IPS-NIHi11 (cell line): ENCODE measurements at places on chromosomes 12 and 14.

- DNase-seq = no peak
These were observed 389.1 kb downstream of the AACS start for GRCh38 chr12:125454291-125454690.

DNA sequence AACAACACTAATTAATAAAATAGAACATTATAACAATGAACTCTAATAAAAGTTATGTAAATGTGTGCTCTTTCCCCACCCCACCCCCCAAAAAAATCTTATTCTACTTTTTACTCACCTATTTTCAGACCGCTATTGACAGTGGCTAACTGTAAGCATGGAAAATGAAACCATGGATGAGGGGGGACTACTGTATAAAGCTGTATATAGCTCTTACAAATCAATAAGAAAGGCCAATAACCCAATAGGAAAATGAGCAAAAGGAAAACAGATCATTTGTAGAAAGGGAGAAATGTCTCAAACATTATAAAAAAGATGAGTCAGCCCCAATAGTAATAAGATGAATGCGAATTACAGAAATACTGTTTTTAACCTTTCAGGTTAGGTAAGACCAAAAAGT lies 27.4 kb downstream of the YEATS4 start:
- DNase-seq = no peak

DNA sequence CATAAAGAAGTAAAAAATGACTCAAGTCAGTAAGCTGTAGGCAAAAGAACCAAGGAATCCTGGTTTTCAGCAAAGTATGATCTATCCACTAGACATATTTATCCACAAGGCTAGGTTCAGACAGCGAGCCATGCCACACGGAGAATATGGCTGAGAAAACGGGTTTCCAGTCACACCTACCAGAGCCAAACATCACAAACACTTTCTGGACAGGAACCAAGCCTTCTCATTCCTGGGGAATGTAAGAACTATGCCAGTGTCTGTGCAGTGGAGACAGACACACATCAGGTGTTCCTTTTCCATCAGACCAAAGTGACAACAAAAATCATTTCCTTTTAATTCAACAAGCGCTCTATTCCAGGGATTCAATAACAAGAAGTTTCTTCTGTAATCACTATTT lies 41.1 kb downstream of the AREL1 start:
- DNase-seq = no peak

DNA sequence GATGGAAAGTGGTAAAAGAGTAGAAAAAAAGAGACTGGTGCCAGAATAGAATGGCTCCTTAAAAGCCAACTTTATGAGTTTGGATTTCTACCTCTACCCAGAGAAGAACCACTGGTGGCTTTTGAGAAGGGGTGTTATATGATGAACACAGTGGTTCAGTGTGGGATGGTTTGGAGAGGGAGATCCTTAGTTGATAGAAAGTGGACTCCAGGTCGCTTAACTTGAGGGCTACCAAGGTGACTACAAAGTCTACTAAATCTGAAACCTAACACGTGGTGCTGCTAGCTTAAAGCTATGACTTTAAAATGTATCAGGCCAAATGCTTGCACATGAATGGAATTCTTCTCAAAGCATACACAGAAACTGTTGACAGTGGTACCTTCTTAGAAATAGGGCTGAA lies 8.4 kb downstream of the SPTB start:
- DNase-seq = no peak

- DNase-seq = no peak
These were observed 154.4 kb downstream of the FUT8 start for GRCh38 chr14:65566820-65567522.

GRCh38 chr14:102164965-102165364 lies 25.3 kb downstream of the WDR20 start:
- DNase-seq = no peak

- DNase-seq = no peak
These were observed 792.3 kb downstream of the TMEM121 start for GRCh38 chr14:106318700-106319099.

DNA sequence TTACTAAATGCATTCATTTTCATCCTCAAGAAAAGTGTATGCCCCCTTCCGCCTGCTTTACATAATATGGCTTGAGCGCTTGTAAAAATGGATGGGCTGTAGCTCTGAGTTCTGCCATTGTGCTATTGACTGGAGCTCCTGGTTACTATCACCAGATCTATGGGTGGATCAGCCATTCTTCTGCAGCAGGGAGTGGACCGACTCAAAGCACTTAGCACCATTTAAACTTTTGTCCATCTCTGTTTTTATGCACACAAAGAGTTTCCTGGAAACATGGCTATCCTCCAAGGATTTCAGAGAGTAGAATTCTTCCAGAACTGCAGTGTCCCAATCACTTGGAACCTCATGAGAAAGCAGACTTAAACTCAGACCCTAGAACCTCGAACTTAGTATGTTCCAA lies 4.5 kb upstream of the NUMB start:
- DNase-seq = no peak

DNA sequence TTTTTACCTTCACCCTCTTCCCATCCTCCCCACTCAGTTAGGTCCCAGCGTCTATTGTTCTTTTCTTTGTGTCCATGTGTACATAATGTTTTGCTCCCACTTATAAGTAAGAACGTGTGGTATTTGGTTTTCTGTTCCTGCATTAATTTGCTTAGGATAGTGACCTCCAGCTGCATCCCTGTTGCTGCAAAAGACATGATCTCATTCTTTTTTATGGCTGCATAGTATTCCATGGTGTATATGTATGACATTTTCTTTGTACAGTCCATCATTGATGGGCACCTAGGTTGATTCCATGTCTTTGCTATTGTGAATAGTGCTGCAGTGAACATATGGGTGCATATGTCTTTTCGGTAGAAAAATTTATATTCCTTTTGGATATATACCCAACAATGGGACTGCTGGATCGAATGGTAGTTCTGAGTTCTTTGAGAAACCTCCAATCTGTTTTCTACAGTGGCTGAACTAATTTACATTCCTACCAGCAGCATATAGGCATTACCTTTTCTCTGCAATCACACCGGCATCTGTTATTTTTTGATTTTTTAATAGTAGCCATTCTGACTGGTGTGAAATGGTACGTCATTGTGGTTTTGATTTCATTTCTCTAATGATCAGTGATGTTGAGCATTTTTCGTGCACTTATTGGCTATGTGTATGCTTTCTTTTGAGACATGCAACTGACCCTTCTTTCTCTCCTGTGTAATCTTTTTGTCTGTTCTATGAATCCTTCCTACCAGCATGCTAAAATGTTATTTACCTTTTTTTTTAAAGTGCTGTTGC lies 279.7 kb upstream of the AMIGO2 start:
- DNase-seq = no peak

DNA sequence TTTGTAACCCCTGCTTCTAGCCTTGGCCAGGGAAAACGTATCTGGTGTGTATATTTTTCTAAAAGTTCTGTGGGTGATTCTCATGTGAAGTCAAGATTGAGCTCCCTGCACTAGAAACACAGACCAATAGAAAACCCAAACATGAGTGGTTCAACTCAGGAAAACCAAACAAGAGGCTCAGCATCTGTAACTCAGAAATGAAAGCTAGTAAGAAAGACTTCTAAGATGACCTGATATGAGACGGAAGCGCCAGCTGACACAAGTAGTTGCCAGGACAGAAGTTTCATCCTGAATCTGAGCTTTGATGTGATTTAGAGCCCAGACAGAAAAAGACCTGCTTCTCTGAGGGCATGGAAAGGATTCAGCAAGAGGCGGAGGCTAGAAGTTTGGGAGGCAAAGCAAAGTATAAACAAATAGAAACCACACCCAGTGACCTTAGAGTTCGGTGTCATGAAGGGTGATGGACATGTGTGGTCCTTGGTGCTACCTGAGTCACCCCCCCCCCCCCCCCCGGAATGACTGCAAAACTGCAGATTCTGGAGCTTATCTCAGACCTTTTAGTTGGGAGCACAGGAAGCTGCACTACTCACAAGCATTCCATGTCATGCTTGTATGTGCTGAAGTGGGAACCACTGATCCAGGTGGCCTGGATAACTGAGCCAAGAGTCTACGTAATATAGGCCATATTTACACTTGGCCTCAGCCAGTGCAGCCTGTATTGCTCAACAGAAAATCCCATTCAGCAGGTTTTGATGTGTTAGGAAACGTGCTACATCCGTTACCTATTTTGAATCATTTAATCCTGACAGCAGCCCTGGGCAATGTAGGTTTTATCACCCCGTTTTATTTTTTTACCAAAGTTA lies 191.3 kb downstream of the ANO6 start:
- no peak for DNase-seq

- DNase-seq = no peak
These were observed 177.6 kb downstream of the C12orf75 start for GRCh38 chr12:105508096-105508495.

- no peak for DNase-seq
These were observed 3.0 kb upstream of the ZC3H14 start for GRCh38 chr14:88559852-88560251.

- DNase-seq = peak; percentile 63
These were observed 603 bp downstream of the PABPN1 start for GRCh38 chr14:23321572-23322547.

DNA sequence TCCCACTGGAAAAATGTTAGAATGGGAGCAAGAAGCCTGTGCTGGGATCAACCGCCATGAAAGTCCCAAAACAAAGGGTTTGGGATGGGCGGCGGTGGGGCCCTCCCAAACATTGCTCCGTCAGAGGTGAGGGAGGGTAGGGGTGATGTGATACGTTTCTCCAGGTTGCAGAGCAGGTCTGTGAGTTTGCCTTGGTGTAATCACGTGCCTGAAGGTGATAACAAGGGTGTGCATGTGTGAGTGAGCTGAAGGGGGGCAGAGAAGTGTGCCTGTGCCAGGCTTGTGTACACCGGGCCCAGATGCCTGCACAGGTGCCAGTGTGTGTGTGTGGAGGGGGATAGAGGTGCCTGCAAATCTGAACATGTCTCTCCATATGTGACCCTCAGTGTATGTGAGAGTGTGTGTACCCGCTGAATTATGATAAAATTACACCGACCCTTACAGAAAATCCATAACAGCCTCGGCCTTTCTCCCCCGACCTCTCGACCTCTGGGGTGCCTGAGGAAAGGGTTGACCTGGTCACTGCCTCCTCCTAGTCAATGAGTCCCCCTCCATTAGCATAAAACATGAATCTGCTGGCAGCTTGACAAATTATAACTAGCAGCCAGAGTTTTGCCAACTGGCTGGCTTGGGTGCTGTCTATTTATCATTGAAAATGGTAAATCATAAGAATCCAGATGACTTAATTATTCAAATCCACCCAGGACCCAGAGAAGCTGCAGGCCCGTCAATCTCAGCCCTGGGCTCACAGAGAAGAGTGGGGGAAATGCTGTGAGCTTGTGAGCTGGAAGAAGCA lies 55.6 kb downstream of the SMUG1 start:
- no peak for DNase-seq

DNA sequence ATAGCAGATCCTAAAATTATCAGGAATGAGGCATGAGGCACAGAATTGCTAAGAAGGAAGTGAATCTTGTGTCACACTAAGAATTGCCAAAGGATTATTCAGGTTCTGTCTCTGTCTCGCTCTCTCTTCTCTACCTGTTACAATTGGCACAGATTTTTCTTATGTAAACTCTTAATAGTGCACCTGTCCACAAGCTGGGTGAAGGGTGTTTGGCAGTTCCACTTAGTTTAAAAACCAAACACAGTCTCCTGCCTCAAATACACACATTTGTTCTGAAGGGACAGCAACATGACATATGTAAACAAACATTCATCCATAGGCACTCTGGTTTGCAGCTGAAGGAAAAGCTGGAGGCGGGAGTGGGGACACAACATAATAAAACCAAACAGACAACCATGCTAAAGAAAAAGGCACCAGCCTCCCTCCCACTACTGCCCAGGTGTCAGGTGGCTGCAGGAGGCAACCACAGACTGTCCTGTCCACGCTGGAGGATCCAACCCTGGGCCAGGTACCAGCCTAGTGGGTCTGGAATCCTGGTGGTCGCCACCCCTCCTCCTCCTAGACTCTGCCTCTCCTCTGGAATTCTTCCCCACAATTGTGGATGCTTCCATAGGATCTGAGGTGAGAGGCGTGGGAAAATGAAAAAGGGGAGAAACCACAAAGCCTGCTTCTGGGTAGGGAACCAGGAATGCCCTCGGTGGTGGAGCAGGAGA lies 81.2 kb downstream of the TMEM260 start:
- no peak for DNase-seq

- no peak for DNase-seq
These were observed 22.0 kb downstream of the GPR65 start for GRCh38 chr14:88026890-88027289.

DNA sequence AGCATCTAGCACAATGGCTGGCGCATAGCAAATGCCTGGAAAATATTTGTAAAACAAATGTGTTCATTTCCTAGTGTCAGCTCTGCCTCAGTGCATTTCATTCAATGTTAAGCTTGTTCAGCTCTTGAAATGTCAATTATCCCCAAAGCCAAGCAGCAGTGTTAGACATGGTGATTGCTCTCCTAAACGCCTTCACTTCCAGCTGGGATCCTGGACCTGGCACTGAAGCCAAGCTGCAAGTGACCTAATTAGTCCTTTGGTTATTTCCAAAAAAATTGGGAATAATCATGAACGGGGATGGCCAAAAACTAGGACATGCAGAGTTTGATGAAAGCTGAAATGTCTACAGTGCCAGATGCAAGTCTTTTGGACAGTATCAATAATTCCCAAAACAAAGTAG lies 54.9 kb upstream of the MDGA2 start:
- DNase-seq = no peak

- DNase-seq = peak; percentile 68
These were observed 825 bp upstream of the CCDC85C start for GRCh38 chr14:99604766-99605298.

DNA sequence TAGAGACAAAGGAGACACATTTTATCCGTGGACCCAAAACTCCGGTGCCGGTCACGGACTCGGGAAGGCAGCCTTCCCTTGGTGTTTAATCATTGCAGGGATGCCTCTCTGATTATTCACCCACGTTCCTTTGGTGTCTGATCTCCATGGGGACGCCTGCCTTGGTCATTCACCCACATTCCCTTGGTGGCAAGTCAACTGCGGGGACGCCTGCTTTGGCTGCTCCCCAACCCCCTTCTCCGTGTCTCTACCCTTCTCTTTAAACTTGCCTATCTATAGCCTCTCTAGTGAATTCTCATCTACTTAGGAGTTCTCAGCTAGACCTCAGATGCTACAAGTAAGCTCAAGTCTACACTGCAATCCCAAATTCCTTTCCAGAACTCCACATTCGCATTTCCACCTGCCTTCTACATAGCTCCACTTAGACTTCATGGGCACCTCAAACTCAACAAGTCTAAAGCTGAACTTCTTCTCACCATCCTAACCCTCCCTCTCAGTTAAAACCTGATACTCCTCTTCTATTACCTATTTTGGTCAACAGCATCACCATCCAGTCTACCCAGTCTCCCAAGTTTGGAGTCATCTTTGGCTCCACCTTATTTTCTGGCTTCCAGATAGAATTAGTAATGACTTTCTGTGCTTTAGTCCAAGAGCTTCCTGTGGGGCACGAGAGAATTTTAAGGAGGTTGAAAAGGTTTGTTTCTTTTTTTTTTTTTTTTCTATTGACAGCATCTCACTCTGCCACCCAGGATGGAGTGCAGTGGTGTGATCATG lies 14.4 kb downstream of the SPTLC2 start:
- no peak for DNase-seq

DNA sequence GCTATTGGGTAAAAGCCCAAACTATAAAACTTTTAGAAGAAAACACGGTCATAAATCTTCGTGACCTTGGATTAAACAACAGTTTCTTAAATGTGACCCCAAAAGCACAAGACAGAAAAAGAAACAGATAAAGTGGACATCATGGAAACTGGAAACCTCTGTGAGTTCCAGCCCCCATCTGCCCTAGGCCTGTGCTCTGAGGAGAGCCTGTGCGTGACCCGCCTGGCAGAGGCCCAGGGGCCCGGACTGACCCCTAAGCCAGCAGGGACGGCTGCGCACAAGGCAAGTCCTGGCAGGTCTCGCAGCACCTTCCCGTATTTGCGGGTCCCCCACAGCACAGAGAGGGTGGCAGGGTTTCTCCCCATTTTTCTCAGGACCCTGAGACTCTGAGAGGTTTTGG lies 76.0 kb downstream of the CHGA start:
- no peak for DNase-seq
